ENCODE measurements at places on chromosomes 3 and 15.

GRCh38 chr3:81891055-81891895, 129.8 kb upstream of the GBE1 start:
- DNase-seq: no peak

- peak; percentile 23 for DNase-seq
These were observed 622.5 kb downstream of the TBL1XR1 start for GRCh38 chr3:176574786-176575185.

- no peak for DNase-seq
These were observed 1.0 kb downstream of the OGG1 start for GRCh38 chr3:9750556-9751411.

DNA sequence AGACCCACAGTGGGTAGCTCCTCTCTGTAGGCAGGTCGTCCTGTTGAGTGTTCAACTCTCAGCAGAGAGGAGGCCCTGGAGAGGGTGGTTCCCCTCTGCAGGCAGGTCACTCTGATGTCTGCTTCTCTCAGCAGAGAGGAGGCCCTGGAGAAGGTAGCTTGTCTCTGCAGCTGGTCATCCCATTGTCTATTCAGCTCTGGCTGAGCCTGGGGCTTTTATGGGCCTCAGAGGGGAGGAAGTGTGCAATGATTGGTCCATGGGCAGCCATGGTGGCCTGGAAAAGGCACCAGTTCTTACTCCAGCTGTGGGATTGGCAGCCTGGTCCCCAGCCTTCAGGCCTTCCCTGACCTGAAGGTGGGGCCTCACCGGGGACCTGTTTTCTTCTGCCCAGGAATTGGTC, 52.9 kb downstream of the PPCDC start:
- DNase-seq: no peak

- DNase-seq: no peak
These were observed 290.1 kb downstream of the MFSD1 start for GRCh38 chr3:159091936-159092335.

GRCh38 chr3:17003457-17003856, 118.7 kb downstream of the PLCL2 start:
- no peak for DNase-seq

DNA sequence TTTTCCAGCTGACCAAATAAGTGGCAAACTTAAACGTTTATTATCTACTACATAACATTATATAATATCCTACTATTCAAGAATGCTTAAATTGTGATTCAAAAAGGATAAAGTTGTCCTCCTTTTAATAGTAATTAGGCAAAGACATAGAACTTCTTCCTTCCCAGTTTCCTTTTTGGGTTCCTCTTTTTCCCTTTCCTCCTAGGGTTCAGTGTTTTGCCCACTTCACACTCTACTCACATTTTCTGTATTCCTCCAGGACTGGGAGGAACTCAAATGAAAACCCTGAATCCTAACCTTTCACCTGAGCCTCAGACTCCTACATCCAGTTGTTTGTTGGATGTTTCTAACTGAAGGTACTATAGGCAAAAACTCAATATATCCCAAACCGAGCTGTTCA, 132.5 kb downstream of the PEAK1 start:
- DNase-seq: no peak

DNA sequence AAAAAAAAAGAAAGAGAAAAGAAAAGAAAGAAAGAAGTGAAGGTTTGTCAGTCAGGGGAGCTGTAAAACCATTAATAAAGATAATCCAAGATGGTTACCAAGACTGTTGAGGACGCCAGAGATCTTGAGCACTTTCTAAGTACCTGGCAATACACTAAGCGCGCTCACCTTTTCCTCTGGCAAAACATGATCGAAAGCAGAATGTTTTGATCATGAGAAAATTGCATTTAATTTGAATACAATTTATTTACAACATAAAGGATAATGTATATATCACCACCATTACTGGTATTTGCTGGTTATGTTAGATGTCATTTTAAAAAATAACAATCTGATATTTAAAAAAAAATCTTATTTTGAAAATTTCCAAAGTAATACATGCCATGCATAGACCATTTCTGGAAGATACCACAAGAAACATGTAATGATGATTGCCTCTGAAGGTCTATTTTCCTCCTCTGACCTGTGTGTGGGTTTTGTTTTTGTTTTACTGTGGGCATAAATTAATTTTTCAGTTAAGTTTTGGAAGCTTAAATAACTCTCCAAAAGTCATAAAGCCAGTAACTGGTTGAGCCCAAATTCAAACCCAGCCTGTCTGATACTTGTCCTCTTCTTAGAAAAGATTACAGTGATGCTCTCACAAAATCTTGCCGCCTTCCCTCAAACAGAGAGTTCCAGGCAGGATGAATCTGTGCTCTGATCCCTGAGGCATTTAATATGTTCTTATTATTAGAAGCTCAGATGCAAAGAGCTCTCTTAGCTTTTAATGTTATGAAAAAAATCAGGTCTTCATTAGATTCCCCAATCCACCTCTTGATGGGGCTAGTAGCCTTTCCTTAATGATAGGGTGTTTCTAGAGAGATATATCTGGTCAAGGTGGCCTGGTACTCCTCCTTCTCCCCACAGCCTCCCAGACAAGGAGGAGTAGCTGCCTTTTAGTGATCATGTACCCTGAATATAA, 2.0 kb downstream of the B2M start:
- no peak for DNase-seq

- no peak for DNase-seq
These were observed 30.1 kb upstream of the SLC22A13 start for GRCh38 chr3:38235466-38235865.

DNA sequence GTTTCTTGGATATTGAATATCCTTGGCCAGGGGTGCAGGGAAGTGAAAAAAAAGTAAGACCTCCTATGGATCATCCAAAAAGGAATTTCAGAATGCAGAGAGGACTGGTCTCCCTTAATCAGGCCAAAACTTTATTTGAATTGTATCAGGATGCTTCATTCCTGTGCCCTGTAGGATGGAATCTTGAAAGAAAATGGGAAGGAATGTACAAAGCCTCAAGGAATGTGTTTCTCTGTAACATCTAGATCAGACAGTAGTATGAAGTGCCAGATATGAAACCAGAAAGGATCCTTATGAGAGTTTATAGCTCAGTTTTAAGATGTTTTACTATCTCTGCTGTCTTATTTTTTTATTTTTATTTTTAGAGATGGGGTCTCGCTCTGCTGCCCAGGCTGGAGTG, 6.5 kb upstream of the GSK3B start:
- no peak for DNase-seq

GRCh38 chr15:25693321-25694238, 169.5 kb downstream of the ATP10A start:
- DNase-seq: no peak

DNA sequence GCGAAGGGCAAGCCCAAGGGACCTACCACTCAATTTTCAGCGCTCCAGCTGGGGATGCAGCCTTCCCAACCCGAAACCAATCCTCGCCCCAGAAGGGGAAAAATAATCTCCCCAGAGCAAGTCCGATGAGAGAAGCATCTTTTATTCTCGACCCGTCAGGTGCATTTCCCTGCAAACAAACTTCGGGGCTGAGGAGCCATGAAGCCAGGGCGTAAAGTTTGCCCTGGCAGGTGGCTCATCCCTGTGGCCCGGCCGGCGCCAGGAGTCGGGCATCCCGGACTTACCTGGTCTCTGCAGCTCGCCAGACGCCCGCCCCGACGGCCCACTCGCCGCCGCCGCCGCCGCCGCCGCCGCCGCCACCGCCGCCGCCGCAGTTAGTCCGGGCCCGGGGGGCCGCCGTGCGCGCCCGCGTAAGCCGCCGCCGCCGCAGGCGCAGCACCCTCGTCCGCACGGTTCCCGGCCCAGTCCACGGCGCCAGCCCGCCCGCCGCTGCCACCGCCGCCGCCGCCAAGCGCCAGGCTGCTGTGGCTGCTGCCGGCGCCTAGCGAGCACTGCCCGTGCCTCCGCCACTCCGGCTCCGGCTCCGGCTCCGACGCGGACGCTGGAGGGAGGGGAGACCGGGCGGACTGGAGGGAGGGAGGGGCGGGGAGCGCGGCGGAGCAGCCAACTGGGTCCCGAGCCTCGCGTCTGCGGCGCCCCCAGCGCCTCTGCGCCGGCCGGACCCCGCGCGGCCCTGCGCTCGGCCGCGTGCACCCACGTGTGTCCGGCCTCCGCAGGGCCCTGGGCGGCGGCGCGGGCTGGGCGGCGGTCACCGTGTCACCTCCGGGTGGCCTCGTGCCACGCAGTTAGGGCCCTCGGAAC, at the start of gene CNTN3:
Gene CNTN3, minus strand, starts transcription at position 553 of the 861 bp plus-strand sequence. CDS start 93,547 bp downstream, outside the sequence.
- DNase-seq: no peak

DNA sequence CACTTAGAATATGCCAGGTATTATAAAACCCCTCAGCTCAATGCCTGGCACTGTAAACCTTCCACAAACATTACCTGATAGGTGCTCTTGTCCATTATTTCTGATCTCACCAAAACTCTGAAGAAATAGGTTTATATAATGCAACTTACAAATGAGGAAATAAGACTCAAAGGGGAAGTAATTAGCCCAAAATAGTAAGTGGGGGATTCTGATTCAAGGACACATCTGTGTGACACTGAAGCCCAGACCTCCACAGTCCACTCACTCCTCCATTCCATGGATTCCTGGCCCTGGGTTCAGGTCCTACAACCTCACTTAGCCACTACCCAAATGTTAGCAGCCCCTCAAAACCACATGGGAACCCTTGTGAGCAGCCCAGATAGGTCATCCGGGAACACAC, 49.9 kb downstream of the TRANK1 start:
- DNase-seq: no peak
